ENCODE measurements at places on chromosomes 2 and 18.
A peak's percentile ranks its signal among the peaks of the same experiment; 100 is the strongest.

DNA sequence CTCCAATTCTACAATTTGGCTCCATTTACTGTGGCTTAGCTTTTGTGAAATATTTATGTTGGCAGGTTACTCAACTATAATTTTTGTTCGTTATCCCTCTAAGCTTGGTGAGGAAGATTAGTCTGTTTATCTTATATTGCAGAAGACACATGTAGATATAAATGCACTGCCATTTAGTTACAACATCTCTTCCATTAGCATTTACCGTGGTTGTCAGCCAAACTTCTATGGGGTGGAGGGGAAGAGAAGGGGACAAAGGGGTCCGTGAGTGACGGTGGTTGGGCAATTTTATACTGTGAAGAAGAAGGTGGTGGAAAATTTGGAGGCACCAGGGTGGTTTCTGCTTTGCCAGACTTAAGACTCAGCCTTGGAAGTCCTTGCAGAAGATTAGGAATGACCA is 117.6 kb upstream of the CXCR4 start:
- H3K4me1 ChIP-seq = peaks cover 21% of the 10 kb centered on the region
- H3K27ac ChIP-seq = no peak overlapping the region

DNA sequence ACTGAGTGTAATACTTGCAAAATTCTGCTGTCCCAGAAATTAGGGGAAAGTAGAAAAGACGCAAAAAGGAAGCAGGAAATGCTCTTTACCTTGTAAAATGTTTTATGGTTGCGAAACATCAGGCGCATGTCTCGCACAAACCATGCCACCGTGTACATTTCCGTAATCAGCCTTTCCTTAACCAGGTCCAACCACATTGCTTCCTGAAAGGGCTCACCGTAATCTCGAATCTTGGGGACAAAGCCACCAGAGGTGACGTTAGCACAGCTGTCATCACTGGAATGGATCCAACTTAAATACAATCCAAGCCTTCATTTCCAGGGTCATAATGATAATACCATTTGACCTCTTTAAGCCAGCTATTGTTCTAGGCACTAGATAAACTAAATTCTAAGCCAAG is 49.3 kb downstream of the SP110 start:
- H3K4me1 ChIP-seq = peaks cover 2% of the 10 kb centered on the region
- no peak for DNase-seq
- H3K4me3 ChIP-seq = no peak overlapping the region
- H3K27me3 ChIP-seq = no peaks in the 10 kb centered on the region

- no peaks in the 10 kb centered on the region for H3K36me3 ChIP-seq
- no peak for DNase-seq
- no peak overlapping the region for H3K4me3 ChIP-seq
- H3K27ac ChIP-seq = no peak overlapping the region
Observed at GRCh38 chr2:172376016-172376415, 51.4 kb upstream of the ITGA6 start.

GRCh38 chr2:239288237-239288636 is 112.6 kb downstream of the HDAC4 start:
- H3K36me3 ChIP-seq = peaks cover 2% of the 10 kb centered on the region
- DNase-seq = no peak
- peak overlapping the region; percentile 99 for H3K27ac ChIP-seq
- H3K4me3 ChIP-seq = no peak overlapping the region
- H3K27me3 ChIP-seq = no peaks in the 10 kb centered on the region

GRCh38 chr18:79560042-79560860 is 119.4 kb upstream of the CTDP1 start:
- H3K27me3 ChIP-seq = no peaks in the 10 kb centered on the region
- H3K27ac ChIP-seq = no peak overlapping the region
- no peak for DNase-seq
- no peaks in the 10 kb centered on the region for H3K4me1 ChIP-seq

DNA sequence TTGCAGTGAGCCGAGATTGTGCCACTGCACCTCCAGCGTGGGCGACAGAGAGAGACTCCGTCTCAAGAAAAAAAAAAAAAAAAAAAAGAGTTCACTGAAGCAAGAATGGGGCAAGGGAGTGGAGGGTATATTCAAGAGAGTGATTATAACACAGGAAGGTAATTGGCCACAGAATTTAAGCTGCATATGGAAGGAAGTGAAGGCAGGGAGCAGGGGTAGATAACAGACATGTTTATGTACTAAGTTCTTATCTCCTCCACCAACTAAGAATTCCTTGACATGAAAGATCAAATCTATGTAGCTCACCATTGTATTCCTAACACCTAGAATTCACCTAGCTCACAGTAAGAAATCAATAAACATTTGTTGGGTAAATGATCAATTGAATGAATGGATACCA is 37.3 kb downstream of the GKN2 start:
- H3K27me3 ChIP-seq = no peaks in the 10 kb centered on the region
- no peak overlapping the region for H3K4me3 ChIP-seq
- H3K4me1 ChIP-seq = peaks cover 9% of the 10 kb centered on the region
- no peak for DNase-seq
- no peaks in the 10 kb centered on the region for H3K36me3 ChIP-seq
- H3K27ac ChIP-seq = no peak overlapping the region

DNA sequence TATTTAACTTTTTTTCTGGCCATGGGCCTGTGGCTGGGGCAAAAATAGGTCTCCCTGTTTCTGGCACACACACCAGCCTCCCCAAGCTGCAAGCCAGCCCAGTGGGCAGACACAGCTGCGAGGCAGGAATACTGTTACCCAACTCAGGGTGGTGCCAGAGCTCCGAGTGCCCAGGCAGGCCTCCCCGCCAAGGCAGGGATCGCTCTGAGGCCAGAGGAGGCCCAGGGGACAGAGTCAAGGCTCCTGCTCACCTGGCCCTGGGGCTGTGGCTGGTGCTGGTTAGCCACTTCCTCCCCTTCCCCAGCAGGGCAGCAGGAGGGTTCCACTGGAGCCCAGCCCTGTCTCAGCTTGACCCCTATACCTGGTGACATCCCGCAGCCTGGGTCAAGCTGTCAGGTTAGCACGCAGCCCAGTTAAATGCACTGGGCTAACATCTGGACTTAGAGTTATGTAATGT is 67.1 kb upstream of the EPAS1 start:
- DNase-seq = peak; percentile 15
- no peaks in the 10 kb centered on the region for H3K27me3 ChIP-seq
- H3K4me3 ChIP-seq = peak overlapping the region; percentile 42
- H3K36me3 ChIP-seq = no peaks in the 10 kb centered on the region

DNA sequence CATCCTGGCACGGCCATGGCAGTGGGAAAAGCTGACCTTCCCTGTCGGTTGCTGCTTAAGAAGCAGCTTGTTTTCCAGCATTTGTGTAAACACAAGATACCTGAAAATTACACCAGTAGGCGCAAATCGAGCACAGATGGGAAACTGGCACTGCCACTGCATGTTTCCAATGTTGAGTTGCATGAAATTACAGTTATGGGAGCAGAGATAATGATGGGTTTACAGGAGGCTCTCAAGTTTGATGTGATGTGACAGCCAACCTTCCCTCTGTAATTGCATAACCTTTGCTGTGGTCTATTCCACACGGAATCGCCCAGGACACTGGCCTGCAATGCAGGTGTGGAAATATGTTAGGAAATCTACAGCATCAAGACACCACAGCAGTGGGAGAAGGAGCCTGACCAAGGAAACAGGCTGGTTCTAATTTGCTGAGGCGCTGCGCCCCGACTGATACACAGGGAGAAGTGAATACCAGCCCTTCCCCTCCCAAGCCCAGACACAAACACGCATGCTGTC is 17.4 kb downstream of the GPR45 start:
- H3K4me3 ChIP-seq = no peak overlapping the region
- no peak overlapping the region for H3K27ac ChIP-seq
- peaks cover 4% of the 10 kb centered on the region for H3K36me3 ChIP-seq
- no peak for DNase-seq
- peaks cover 3% of the 10 kb centered on the region for H3K4me1 ChIP-seq

DNA sequence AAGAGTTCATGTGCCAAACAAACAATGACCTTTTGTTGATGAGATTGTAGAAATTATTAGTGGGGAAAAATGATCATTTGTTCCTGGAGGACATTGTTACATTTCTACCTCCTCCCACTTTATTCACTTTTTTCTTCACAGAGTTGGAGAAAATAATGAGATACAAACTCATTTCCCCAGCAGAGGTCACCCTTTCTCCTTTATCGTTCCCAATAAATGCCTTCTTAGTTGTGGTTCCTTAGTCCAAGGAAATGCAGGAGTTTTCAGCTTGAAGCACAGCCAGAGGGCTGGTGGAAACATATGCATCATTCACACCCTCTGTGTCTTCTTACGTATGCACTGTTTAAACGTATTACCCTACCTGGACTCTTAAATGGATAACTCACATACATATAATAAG is 108.8 kb downstream of the SLC4A3 start:
- H3K4me1 ChIP-seq = no peaks in the 10 kb centered on the region
- H3K27ac ChIP-seq = no peak overlapping the region
- H3K27me3 ChIP-seq = peaks cover 72% of the 10 kb centered on the region
- no peaks in the 10 kb centered on the region for H3K36me3 ChIP-seq

- no peak for DNase-seq
- no peak overlapping the region for H3K27ac ChIP-seq
- no peak overlapping the region for H3K4me3 ChIP-seq
- no peaks in the 10 kb centered on the region for H3K4me1 ChIP-seq
- H3K27me3 ChIP-seq = no peaks in the 10 kb centered on the region
- H3K36me3 ChIP-seq = no peaks in the 10 kb centered on the region
Observed at GRCh38 chr2:17171446-17172049, 346.7 kb downstream of the RAD51AP2 start.

DNA sequence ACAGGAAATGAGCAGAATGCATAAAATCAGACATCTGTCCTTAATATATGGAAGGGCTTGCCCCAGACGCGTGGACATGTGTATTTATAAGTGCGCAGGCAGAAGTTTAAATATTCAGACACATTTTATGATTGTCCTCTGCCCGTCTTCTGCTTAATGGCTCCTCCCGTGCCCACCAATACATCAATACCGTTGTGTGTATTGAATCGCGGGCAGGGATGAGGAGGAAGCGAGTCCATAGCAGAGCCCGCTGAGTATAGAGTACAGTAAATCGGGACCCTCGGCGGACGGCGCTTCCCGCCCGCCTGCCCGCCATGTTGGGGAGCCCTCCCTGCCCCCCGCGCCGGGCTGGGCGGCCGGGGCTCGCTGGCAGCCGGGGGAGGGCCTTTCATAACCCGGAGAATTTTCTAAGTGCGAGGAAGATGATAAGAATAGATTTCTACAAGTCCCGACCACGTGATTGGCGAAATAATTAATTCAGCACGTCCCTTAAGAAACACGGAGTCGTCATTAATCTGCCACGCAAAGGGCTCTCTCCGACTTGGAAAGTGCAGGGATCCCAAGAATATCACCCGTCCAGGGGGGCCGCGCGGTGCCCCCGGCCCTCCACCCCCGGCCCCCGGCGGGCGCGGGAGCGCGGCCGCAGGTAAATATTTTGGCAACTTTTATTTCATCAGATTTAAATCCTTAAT is at the start of gene HOXD3:
HOXD3 (plus strand) TSS at position 501 of the 692 bp plus-strand sequence. CDS start 11,808 bp downstream, outside the sequence.
- no peak within 1 kb of the TSS for H3K27ac ChIP-seq
- H3K4me3 ChIP-seq = peak within 1 kb of the TSS; percentile 58
- peaks cover 9% of the 10 kb centered on the region for H3K4me1 ChIP-seq
- DNase-seq = no peak
- peaks cover 100% of the 10 kb centered on the region for H3K27me3 ChIP-seq

DNA sequence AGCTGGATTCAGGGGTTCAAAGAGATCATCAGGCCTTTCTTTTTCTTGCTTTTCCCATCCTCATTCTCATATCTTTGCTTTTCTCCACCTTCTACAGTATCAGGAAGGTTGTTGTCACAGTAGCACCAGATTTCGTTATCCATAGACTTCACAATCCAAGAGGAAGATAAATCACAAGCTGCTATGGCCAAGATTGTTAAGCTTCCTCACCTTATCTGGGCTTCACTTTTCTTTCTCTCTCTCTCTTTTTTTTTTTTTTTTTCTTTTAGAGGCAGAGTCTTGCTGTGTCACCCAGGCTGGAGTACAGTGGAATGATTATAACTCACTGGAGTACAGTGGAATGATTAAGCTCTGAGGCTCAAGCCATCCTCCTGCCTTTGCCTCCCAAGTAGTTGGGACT is 93.5 kb downstream of the TTC27 start:
- peaks cover 9% of the 10 kb centered on the region for H3K4me1 ChIP-seq
- no peaks in the 10 kb centered on the region for H3K27me3 ChIP-seq
- H3K4me3 ChIP-seq = no peak overlapping the region
- peak overlapping the region; percentile 52 for H3K27ac ChIP-seq
- peaks cover 8% of the 10 kb centered on the region for H3K36me3 ChIP-seq

- H3K27me3 ChIP-seq = no peaks in the 10 kb centered on the region
- H3K36me3 ChIP-seq = no peaks in the 10 kb centered on the region
- DNase-seq = no peak
- H3K4me1 ChIP-seq = no peaks in the 10 kb centered on the region
Observed at GRCh38 chr18:59742325-59743111, 45.3 kb upstream of the CCBE1 start.

DNA sequence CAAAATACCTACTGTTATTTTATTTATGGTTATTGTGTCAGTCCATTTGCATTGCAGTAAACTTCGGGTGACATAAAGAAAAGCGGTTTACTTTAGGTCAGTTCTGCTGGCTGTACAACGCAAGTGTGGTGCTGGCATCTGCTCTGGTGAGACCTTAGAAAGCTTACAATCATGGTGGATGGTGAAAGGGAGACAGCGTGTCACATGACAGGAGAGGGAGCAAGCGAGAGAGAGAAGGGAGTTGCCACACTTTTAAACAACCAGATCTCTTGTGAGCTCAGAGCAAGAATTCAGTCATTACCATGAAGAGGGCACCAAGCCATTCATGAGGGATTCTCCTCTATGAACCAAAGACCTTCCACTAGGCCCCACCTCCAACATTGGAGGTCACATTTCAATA is 2.0 kb upstream of the FAM171B start:
- DNase-seq = no peak
- no peak overlapping the region for H3K4me3 ChIP-seq
- peaks cover 25% of the 10 kb centered on the region for H3K27me3 ChIP-seq
- H3K4me1 ChIP-seq = peaks cover 7% of the 10 kb centered on the region
- no peaks in the 10 kb centered on the region for H3K36me3 ChIP-seq
- no peak overlapping the region for H3K27ac ChIP-seq

DNA sequence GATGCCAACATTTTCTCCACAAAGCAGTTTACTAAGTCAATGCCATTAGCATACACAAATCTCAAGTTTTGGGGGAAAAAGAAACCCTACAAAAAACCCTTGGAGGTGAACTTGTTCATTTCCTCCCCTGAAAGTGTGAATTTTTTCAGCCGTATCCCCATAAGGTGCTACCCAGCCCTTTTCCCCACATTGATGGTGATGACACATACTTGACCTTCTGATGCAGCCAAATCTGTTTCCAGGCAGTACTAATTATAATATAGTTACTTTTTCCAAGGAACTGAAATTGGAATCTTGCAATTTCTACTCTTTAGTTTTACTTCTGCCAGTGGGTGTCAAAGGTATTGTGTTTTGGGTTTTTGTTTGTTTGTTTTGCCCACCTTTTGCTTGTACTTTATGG is 474.5 kb downstream of the TGIF1 start:
- no peak overlapping the region for H3K27ac ChIP-seq
- DNase-seq = no peak
- no peaks in the 10 kb centered on the region for H3K27me3 ChIP-seq
- H3K4me1 ChIP-seq = no peaks in the 10 kb centered on the region
- H3K36me3 ChIP-seq = no peaks in the 10 kb centered on the region
- no peak overlapping the region for H3K4me3 ChIP-seq

GRCh38 chr2:76204048-76204447 is 493.3 kb upstream of the GCFC2 start:
- H3K27me3 ChIP-seq = no peaks in the 10 kb centered on the region
- no peaks in the 10 kb centered on the region for H3K36me3 ChIP-seq
- no peaks in the 10 kb centered on the region for H3K4me1 ChIP-seq
- H3K4me3 ChIP-seq = no peak overlapping the region
- DNase-seq = no peak
- no peak overlapping the region for H3K27ac ChIP-seq

GRCh38 chr2:233223059-233223894 is 28.2 kb upstream of the ATG16L1 start:
- H3K27ac ChIP-seq = no peak overlapping the region
- H3K4me1 ChIP-seq = peaks cover 3% of the 10 kb centered on the region
- no peaks in the 10 kb centered on the region for H3K27me3 ChIP-seq
- no peak overlapping the region for H3K4me3 ChIP-seq
- peaks cover 5% of the 10 kb centered on the region for H3K36me3 ChIP-seq
- DNase-seq = no peak

Data from effector memory CD8-positive, alpha-beta T cell (primary cell).